ENCODE measurements at places on chromosomes 12 and 14. TPM values are rescaled to one million over a fixed set of nuclear protein-coding genes. Genes with fewer than 3 reads are reported as not detected.

GRCh38 chr12:62748941-62749468, 185.9 kb downstream of the PPM1H start:
- no peak for DNase-seq

DNA sequence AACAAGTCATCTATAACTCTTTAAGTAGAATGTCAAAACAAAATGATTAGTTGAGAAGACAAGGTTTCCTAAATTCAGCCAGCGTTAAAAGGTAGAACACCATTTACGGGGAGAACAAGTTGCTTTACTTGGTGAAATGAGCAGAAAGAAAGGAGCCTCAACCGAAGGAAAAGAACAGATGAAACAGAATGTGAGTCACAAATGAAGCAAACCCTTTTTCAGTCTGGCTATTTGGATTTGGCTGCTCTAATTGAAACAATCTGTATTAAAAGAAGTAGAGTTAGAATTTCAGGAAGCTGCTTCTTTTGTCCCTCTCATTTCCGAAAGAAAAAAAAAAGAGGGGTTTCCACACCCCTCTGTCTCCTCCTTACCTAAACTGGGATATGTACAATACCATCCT, 34.6 kb downstream of the CEP128 start:
- peak; percentile 66 for DNase-seq

GRCh38 chr12:31363416-31363809, 37.5 kb upstream of the SINHCAF start:
- no peak for DNase-seq

DNA sequence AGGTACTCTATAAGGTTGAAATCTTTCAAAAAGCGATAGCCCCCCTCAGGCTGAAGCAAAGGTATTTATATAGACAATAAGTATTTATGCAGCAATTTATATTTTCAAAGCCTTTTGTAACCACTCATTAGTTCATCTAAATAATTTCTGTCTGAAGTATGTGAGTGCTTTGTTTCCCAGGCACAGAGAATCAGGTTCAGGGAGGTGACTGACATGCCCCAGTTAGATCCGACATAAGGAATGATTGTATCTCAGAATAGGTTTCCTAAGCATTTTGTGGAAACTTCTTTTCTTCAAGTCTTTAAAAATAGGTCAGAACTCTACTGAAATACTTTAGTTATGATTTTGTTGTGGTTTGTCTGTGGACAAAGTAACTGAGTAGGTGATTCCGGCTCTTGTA, 283.4 kb upstream of the G2E3 start:
- DNase-seq = no peak

DNA sequence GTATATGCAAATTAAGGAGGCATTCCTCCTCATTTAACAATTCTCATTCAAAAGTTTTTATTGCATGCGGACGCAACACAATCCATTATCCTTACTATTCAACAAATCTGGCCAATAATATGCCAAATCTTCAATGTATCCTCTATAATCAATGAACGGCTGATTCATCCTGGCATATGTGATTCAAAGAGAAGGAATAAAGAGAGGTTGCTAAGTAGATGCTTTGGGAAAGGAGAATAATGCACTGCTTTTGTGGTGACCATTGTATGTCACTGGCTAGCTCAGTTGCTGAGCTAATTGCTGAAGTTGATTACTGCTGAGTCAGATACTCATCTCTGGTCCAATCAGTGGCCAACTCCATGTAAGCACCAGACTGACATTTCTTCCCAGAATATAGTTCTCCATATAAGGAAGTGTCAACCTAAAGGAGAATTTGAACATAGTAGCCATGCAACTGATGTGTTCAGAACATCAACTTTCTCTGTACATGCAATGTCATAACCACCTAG, 148.0 kb downstream of the PDZRN4 start:
- DNase-seq = no peak

GRCh38 chr14:36579573-36580140, 2.8 kb downstream of the NKX2-8 start:
- no peak for DNase-seq

DNA sequence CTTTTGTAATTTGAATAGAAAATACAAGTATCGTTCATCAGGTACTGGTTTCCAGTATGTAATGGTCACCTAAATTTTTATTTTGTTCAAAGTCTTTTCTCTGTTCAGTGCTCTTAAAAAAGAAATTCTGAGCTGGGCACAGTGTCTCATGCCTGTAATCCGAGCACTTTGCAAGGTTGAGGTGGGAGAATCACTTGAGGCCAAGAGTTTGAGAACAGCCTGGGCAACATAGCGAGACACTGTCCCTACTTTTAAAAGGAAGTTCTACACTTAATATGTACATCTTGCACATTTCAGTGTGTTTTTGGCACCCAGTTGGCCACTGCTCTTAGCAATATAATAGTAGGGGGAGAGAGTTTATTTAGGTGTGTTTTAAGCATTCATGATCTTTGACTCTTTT, 27.9 kb downstream of the PCNX1 start:
- no peak for DNase-seq

- DNase-seq = no peak
Measured at GRCh38 chr12:62098132-62098531, 162.1 kb upstream of the USP15 start.

PRPF40B gene
- polyA plus RNA-seq = 12.6 TPM

SPIC gene
- polyA plus RNA-seq = not detected

- peak; percentile 65 for DNase-seq
Measured at GRCh38 chr12:96383991-96384390, 16.2 kb downstream of the CDK17 start.

SLC8A3 gene
- not detected for polyA plus RNA-seq

DNA sequence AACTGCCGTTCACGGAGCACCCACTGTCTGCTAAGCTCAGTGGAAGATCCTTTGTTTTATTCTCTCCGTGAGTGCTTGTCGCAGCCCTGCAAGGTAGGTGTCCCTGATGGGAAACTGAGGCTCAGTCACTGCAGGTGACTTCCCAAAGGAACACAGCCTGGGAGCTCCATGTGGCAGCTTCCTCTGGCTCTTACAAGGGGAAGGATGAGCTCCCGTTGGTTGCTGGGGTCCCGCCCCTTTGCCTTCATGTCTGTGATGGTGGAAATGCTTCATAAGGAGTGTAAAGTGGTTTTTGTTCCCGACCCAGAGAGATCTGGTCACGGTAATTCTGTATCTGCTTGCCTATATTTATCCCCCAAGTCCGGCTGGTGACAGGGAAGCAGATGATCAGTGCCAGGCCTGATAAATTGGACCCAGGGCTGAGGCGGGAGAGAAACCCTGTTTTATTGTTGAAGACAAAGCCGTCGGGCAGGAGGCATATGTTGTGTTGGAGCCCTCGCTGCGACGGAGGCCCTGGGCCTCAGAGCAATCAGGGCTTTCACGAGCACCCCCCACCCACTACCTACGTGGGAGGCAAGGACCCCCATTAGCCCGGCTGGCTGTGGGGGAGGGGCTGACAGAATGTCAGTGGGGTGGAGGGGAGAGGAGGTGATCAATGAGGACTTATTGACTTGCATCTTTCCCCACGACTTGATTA, 91.9 kb downstream of the KIF26A start:
- no peak for DNase-seq

DNA sequence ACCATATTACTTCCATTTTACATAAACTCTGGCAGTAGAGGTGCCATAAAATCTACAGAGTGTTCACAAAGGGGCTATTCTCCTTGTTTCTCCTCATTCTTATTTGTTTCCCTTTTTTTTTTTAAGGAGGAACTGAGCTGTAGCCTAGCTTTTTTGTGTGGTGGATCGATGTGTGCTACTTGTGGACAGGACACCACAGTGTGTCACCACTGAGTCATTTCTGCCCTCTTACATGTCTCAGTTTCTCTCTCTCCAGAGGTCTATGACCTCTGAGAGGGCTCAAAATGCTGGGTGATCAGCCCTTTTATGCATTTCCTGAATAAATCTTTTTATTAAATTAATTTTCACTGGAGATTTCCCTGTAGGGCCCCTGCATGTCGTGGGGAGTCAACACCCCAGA, 370.2 kb downstream of the ADGRD1 start:
- no peak for DNase-seq

DNA sequence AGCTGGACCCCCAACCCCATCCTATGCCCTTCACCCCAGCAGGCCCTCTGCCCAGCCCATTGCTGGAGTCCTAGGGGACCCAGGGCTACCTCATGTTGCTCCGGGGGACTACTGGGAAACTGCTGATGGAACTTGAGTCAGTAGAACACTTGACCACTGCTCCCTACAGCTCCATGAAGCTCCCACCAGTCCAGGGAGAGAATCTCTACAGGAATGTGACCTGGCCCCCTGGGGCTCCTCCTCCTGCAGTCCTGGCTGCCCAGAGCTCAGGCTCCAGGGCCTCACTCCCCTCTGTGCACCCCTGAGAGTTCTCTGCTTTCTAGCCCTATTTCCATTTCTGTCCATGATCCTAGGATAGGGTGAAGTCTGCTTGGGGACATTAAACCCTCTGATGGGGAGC, 10.8 kb upstream of the AQP2 start:
- no peak for DNase-seq

- DNase-seq = no peak
Measured at GRCh38 chr14:36570065-36570464, 12.3 kb downstream of the NKX2-8 start.

- no peak for DNase-seq
Measured at GRCh38 chr12:83985084-83985483, 927.5 kb downstream of the SLC6A15 start.

METTL1 gene
- 33.2 TPM for polyA plus RNA-seq

- DNase-seq = no peak
Measured at GRCh38 chr12:105319691-105320209, 10.7 kb upstream of the C12orf75 start.

GRCh38 chr14:60679566-60680258, 30.4 kb upstream of the SIX1 start:
- no peak for DNase-seq

GRCh38 chr12:2453761-2454090, 341.0 kb upstream of the FKBP4 start:
- DNase-seq = no peak

- DNase-seq = no peak
Measured at GRCh38 chr12:1934068-1934467, 15.6 kb upstream of the CACNA2D4 start.

DNA sequence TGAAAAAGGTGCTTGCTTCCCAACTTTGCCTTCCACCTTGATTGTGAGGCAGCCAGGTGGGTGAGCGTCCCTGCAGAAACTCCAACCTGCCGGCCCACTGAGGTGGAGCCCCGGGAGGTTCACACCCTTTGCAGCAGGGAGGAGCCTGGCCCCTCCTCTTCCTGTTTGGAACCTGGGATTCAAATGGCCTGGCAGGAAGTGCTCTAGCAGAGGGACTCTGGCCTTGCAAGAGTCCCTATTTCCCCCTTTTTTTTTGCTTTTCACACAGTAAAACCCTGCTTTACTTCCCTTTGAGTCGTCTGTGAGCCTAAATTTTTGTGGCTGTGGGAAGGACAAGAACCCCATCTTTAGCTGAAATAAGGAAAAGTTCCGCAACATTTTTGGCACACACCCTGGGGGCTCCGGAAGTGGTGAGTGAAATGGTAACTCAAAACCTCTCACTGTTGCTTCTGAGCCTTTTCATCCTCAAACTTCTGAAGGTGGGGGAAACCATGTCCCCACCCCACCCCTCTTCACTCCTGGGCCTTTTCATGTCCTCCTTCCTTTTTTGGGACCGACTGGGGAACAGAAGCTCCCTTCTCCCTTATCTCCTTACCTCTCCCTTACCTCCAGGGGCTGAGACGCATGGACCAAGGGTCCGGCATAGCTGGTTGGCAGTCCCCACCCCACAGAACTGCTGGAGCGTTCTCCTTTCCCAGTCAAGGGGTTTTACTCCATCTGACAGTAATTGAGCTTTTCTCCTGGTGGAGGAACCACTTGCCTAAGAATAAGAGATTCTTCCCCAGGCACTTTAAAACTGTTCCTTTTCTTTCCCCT, 102.0 kb downstream of the KCNMB4 start:
- no peak for DNase-seq

- no peak for DNase-seq
Measured at GRCh38 chr14:68877993-68878575, 85.2 kb upstream of the ZFP36L1 start.

- DNase-seq = no peak
Measured at GRCh38 chr12:41998436-41998835, 146.2 kb downstream of the GXYLT1 start.

DNA sequence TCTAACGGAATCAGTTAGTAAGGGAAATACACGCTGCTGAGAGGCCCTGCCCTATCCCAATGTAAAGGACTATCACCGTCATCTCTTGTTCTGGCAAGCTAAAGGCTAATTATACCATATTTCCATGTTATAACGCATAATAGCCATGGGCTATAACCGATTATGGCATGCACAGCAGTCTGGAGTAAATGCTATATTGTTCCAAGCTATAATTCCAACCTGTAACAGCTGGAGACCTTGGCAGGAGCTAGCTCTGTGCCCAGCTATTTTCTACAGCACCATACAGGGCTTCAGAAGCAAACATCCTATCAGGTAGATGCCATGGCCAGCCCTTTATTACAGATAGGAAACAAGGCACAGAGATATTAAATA, 26.3 kb downstream of the SYNE3 start:
- no peak for DNase-seq

DNA sequence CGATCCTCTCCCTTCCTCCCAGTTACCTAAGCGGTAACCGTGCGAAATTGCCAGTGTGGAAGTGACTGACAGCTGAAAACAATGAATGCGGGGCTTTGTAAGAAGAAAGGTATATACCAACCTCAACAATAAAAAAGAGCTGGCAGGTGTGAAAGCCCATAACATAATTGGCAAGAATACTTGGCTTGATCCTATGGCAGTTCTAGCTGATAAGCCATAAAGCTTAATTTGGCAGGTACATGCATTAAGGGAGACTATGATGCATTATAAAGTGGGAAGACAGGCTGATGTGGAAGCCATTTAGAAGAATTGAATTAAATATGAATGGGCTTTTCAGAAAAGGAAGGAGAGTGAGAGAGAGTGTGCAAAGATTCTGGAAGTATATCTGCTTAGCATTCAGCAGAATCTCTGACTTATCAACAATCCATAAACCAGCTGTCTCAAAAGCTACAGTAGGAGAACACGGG, 71.3 kb downstream of the CRACR2A start:
- no peak for DNase-seq

- DNase-seq = peak; percentile 83
Measured at GRCh38 chr12:111578276-111578970, 20.7 kb downstream of the ATXN2 start.
